Nephron progenitor cell (in vitro differentiated cells): ENCODE measurements at places on chromosomes 4 and X.

- DNase-seq = peak; percentile 37
Observed at GRCh38 chr4:4871573-4872313, 12.3 kb downstream of the MSX1 start.

DNA sequence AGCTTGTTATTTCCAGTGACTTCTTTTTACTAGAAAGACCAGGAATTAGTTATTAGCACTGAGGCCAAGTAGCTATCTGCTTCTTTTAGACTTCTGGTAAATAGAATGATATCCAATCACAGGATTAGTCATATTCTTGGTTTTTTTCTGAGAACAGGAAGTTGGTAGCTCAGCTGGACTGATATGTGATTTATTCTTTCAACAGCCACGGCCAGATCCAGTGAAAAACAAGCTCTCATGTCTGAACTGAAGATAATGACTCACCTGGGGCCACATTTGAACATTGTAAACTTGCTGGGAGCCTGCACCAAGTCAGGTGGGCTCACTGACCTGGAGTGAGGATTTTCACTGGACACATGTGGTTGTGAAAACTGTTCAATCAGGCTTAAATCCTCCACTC, 48.6 kb downstream of the PDGFRA start:
- DNase-seq = no peak

- no peak for DNase-seq
Observed at GRCh38 chr4:82787342-82787741, 11.3 kb downstream of the SCD5 start.

- DNase-seq = no peak
Observed at GRCh38 chr4:111992351-111993168, 152.7 kb upstream of the FAM241A start.

- no peak for DNase-seq
Observed at GRCh38 chr4:155042014-155042413, 166.4 kb upstream of the NPY2R start.

- no peak for DNase-seq
Observed at GRCh38 chrX:11647138-11647537, 18.6 kb downstream of the ARHGAP6 start.

- DNase-seq = no peak
Observed at GRCh38 chrX:73289039-73289438, 74.4 kb upstream of the NAP1L2 start.

DNA sequence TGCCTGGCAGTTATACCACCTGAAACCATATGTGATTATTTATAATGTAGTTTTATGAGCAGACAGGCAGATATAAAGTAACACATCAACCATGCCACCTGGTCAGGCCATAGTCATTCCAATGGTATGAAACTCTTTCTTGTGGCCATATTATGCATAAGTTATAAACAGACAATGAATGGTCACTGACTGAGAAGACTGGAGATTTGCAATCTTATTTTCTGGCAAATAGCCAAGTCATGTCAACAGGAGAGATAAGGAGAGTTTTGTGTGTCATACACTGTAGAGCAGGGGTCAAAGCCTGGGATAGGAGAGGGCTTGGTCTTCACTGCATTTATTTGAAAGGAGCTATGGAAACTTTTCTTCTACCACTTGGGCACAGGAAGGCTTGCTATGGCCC, 29.5 kb downstream of the SORBS2 start:
- DNase-seq = no peak

GRCh38 chrX:110004731-110005369, 1.9 kb downstream of the TMEM164 start:
- DNase-seq = no peak

DNA sequence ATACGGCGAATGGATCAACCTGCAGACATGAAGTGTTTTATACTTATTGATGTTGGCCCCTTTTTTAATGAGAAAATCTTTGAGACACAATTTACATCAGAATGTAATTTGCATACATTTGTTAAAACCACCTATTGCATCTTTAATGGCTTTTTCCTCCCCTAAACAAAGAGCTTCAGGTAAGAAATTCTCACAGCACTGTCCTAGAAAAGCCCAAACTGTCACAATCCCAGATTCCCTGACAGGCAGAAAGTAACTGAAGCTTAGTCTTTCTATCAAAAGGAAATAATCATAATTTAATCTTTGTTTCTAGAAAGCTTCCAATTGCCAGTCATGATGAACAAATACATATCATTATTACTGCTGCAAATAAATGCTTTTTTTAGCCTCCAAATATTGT, 407.9 kb downstream of the TMA16 start:
- DNase-seq = no peak
